ENCODE measurements at places on chromosomes 4 and X.

DNA sequence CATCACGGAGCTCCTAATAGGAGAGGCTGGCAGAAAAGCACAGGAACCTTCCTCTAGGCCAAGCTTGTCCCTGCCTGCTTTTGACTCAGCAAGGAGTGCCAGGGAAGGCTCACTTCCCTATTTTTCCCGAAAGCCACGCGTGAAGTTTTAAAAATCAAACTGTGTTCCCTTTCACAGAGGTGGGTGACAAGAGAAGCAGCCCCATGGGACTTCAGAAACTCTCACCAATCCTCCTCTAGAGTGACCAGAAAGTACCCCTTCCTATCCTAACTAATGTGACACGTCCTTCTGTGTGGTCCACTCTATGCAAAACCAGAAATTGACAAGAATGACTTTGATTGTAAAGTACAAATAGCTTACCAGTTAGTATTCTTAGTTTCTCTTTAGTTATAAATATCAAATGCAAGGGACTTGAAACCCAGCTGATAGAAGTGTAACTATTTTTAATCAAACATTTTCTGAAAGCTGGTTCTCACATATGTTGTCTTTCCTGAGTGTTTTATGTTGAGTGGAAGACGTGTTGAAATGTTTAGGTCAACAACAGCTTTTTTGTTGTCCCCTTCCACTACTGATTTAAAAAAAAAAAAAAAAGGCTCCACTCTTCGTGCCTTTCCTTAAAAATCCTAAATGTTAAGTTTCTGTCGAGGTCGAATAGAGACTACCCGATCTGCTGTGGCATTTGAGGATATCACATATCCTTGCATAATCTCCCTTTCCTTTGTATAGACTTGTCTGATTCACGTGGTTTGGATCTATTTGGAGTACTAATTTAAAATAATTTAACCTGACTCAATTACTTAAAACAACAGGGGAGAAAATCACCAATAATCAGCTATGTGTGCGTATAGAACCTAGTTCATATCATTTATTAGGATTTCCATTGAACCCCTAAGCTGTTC, 42.1 kb downstream of the NFKB1 start:
- DNase-seq, result no peak

DNA sequence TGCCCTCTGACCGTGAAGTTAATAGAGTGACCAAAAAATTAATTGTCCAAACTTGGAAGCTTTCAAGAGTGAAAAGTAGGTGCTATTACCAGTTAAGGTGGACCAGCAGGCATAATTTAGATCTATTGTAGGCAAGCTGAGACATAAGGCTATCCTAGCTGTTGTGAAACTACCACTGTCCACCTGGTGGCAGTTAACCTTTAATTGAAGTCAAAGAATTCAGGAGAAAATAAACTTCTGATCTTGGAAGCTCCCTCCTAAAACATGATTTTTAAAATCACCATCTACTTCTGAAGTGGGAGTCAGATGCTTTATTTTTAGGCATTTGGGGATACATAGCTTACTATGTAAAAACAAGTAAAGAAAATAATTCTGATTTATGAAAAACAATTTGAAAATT, 636.3 kb upstream of the HTR2C start:
- no peak for DNase-seq

- DNase-seq, result no peak
Observed at GRCh38 chr4:13546142-13546940, 2.0 kb upstream of the NKX3-2 start.

GRCh38 chrX:154352012-154352401, 22.4 kb downstream of the FLNA start:
- DNase-seq, result no peak

DNA sequence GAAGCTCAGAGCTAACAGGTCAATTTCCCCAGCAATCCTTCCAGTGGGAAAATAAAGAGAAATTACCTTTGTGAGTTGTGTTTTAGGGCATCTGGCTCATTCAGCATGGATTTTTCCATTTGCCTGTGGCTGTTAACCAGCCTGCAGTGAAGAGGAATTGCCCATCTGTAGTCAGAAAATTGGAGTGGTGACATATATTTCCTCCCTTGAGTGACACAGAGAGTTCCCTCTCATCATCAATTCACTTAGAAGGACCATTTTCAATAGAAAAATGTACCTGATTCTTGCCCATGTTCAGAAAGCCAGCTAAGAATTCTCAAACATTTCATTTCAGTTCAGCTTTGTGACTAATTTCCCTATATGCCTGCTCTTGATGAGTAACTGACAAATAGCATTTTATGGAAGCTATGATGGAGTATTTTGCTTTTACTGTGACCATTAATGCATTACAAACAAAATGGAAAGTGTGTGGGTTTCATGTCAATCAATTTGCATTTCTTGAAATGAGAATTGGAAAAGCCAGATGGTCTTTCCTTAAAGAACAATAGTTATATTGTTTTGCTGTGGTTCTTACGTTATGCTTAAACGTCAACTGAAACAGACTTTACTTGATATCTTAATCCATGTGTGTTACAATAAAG, 155.8 kb downstream of the NWD2 start:
- DNase-seq, result no peak

DNA sequence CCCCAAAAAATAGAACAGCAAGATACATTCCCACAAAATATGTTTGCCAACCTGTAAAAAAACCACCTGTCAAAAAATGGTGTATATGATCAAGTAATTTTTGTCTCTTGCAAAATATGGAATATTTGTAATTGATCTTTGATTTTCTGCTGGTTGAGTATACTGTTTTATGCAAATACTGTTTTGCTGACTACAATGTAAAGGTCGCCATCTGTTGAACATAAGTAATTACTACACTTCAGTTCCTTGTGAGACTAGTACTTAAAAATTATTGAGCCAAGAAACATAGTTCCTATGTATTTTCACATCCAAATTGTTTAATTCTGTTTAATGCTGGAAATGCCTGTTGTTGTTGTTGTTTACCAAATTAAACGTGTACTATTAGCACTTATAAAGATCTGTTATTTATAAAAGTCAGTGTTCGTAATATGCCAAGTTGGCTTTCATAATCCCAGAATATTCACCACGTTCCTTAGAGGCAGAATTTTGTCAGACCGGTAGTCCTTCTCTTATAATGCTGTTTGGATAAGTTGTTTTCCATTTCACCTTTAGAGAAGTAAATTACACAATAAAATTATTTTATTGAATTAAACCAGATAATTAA, 144.2 kb downstream of the PDLIM5 start:
- no peak for DNase-seq

GRCh38 chr4:61580721-61581377, 380.7 kb downstream of the ADGRL3 start:
- no peak for DNase-seq

DNA sequence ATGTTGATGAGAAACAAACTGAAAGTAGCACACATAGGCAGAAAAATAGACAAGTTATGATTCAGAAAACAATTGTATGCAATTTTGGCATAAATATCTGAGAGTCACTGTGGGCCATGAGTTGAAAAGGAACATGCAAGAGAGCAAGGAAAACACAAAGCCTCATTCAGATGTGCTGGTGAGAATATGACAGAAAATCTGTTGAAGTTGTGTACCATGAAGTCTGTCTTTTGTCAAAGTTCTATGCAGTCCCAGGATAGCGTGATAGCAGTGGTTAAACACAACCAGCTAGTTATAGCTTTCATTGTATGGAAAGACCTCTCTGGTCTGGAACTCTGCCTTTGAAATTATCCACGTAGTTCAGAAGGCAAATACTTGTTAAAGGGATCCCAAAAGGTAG, 53.0 kb downstream of the TMEM154 start:
- DNase-seq, result no peak

- no peak for DNase-seq
Observed at GRCh38 chrX:148562846-148563245, 62.4 kb downstream of the AFF2 start.

- DNase-seq, result no peak
Observed at GRCh38 chr4:66613591-66613990, 931.7 kb downstream of the CENPC start.

DNA sequence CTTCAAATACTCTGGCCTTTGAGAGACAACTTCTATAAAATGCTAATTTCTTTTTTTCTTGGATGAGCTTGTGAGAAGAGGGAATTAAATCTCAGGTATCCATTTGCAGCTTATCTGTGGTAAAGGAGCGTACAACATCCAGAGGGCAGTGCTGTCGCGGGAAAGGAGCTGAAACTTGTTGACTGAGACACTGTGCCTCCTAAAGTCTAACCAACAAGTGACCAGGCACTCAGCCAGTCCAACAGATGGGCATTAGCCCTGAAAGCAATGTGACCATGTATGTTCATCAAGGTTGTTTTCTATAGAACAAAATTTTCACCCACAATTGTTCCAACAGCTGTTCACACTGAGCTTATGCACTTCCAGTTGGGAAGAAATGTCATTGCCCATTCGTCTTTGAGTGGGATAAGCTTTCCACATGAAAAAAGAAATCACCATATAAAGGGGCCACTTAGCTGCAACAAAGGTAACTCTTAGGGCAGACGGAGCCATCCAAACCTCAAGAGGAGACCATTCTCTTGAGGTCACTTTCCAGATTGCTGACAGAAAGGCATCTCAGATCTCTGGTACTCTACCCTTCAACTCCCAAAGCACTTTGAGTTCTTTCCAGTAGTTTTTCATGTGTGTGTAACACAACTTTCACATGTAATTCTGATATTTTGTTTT, 244.8 kb upstream of the NEIL3 start:
- DNase-seq, result no peak

- DNase-seq, result no peak
Observed at GRCh38 chr4:185660340-185660739, 125.0 kb upstream of the PDLIM3 start.

GRCh38 chr4:122992641-122993040, 70.2 kb upstream of the NUDT6 start:
- no peak for DNase-seq

DNA sequence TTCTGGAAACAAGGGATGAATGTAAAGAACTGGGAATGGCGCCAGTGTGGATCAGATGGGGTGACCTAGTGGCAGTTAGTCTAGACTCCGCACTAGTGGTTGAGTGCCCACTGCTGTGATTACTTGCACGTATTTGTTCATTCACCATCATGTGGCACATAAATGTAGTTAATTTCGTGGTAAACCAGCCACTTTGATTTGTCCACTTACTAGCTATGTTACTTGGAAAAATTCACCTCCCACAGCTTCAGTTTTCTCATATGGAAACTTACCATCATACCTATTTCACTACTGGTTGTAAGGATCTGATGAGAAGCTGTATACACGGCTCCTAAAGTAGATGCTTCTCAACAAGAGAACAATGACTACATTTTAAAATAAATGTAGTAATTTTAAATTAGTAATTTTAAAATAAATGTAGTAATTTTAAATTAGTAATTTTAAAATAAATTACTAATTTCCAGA, 394 bp upstream of the DYNLT3 start:
- DNase-seq, result no peak

Measured in activated CD4-positive, CD25-positive, alpha-beta regulatory T cell treated with anti-CD3 and anti-CD28 coated beads, Interleukin-2, amount 50 U/mL, for 16 hours (primary cell).